ENCODE measurements at places on chromosomes 16 and 17.

DNA sequence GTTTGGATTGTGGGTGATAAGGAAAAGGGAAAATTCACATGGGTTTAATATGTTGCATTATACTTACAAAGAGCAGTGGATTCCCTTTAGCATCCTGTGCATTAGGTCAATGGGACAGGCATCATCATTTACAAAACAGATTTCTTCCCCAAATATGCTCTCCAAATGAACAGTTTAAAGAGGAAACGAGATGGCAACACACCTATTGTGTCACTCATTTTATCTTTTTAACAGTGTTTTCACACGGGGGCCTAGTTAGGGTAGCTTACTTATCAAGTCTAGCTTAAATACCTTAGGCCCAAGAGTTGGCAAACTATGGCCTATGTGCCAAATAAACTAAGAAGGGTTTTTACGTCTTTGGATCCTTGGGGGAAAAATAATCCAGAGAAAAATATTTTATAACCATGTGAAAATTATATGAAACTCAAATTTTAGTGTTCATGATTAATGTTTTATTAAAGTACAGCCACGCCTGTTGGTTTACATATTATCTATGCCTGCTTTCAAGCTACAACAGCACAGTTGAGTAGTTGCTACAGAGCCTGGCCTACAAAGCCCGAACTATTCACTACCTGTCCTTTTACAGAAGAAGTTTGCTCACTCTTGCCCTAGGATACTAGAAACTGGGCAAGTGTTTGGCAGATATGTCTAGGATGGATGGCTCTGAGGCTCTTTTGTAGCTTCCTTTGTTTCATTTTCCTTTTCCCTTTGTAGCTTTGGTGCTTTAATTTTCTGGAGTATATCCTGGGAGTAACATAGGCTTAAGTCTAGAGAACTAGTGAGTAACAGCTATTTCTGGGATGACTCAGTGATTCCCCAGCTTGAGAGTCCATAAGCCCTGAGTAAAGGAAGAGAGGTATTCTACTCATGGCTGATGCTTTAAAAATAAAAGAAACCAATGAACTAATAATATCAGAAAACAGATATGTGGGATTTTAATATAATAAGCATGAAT, 12.4 kb downstream of the NUP93 start:
- DNase-seq, result no peak

- DNase-seq, result no peak
Measured at GRCh38 chr17:64133546-64134215, 3.7 kb upstream of the ERN1 start.

DNA sequence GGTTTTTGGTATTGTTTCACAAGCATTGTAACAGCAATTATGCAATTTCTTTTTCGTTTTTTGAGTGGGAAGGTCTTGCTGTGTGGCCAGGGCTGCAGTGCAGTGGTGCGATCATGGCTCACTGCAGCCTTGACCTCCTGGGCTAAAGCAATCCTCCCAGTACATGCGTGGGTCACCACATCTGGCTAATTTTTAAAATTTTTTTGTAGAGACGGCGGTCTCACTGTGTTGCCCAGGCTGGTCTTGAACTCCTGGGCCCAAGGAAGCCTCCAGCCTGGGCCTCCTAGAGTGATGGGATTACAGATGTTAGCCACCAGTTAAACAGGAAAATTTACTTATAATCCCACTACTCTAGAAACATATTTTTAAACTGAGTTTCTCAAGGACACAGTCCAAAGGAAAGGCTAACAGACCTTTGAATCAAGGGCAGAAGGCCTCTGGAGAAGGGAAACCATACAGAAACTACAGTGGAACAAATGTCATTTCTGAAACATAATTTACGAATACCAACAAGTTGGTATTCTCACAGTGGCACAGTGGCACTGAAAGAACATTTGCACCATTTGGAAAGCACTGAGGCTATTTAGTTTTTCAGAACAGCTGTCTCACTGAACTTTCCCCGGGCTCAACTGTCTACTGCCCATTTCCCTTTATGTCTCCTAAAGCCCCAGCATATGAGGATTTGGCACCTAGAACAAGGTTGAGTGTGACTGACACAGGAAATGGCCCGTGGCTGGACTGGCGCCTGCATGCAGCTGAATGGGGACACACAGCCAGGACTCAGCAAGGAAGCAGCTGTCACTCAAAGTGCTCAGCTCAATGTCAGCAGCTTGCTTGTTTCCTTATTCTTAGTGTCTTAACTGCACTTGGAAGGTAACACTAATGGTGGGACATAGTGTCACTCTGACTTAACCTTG, 2.8 kb upstream of the PRKAR1A start:
- DNase-seq, result no peak

DNA sequence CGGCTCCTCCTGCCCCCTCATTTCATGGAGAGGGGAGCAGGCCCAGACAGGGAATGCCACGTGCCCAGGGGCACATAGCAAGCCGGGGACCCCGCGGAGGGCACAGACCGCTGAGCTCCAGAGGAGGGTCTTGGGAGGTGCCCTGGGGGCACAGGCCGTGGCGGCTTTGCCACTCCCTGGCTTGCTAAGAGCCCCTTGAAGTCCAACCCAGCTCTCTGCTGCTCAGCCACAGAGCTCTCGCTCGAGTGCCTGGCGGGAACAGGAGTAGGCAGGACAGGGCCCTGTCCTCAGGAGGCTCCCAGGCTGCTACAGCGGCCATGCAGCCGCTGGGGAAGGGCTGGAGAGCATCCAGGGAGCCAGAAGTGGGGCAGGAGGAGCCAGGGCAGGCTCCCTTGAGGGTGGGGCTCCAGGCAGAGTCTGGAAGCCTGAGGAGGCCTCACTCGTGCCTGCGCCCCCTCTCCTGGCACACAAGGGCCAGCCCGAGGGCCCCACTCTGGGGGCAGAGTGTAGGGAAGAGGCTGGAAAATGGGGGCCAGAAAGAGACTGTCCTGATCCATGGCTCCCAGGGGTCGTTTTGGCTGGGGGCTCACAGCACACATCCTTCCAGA, 4.4 kb upstream of the RAB26 start:
- DNase-seq, result no peak

DNA sequence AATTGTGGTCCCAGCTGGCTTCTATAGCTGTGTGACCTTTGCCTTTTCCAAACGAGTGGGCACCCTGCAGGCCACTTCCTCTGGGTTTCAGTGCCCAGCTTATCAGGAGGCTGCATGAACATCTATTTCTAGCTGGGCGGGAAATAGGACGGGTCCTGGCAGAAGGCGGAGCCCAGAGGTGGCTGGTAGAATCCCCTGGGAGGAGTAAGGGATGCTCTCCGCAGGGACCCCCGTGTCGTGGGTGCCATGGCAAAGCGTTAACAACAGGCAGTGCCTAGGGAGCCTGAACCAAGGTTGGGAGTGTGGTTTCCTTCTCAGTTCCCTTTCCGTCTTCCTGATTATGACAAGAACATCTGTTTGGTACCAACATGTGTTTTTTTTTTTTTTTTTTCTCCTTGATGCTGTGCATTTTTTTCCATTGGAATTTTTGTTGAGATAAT, 58.2 kb downstream of the PLCG2 start:
- DNase-seq, result no peak

GRCh38 chr17:21419299-21420239, 43.4 kb downstream of the KCNJ12 start:
- no peak for DNase-seq

DNA sequence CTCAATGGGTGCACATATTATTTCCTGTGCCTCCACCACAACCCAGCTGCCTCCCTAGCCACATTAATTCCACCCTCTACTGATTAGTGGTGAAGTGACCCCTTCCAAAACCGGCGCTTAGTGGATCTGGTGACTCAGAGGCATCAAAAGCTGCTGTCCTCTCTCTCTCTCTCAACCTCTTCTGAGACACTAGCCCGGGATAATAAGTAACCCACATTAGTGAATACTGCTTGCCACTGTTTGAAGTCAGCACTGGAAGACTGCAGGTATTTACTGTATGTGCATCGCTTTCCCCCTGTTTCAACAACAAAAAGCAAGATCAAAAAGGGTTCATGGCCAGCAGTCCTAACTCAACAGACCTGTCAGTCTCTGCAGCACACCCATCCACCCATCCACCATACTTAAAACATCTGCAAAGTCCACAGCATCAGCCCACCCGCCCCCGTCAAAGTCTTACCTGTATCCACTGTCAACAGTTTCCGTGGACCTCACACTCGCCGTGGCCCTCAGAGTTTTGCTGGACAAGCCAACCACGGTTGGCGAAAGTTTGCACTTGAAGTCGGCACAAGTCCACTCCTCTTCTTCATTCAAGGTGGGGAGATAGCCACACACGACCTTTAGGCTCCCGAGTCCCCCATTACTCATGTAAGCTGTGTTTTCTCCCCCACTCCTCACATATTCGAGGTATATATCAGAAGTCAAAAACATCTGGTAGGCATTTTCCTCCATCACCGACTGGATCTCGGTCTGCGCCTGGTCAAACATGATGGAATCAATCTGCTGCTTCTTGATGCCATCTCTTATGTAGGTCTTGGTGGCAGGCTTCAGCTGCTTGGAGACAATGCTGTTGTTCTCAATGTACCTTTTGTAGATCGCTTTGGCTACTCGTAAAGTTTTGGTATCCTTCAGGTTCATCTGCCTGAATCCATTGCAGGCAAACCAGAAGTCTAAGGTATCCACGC, 3.8 kb downstream of the AXIN2 start:
- no peak for DNase-seq

GRCh38 chr17:76553178-76553908, 13.5 kb downstream of the PRCD start:
- no peak for DNase-seq

DNA sequence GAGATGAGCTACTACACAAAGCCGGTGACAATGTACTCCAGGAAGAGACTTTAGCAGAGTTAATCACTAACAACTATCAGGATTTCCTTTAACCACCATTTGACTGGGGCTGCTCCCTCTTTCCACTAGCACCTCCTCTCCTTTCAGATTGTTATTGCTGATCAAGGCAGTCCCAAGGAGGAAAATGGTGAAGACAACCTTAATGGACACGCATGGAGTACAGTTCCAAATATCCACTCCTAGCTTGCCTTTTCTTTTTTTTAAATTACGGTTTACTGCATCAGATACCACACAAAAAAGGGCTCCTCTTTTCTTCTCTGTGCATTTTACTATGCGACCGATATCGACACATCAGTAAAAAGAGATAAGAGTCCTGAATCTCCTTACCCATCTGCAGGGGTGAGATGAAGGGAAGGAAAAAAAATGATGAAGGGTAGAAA, 30.9 kb downstream of the FAM222B start:
- no peak for DNase-seq

DNA sequence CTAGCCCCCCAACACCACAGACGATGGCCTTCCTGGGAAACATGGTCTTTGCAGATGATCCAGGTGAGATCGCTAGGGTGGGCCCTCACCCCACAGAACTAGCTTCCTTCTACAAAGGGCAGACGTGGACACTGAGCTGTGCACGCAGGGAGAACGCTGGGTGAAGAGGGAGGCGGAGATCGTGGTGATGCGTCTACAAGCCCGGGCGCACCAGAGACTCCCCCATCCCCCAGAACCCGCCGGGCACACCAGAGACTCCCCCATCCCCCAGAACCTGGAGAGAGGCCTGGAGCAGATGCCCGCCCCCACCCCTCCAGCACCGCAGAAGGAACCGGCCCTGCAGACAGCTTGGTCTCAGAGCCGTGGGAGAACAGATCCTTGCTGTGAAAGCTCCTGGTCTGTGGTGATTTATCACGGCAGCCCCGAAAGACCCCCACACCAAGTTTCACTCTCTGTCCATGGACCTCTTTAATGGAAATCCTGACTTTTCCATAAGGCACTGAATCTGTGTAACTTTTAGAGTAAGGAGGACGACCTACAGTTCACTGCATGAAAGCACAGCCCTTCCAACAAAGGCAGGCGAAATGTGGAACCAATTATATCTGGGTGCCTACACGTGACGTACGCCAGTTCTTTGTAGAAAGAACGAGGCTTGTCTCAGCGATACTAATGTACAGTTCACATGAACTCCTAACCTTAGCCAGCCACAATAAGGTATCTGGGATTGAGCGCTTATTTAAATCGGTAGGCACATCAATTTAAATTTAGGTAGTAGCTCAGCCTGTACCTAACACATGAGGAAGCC, 88.5 kb downstream of the ANKRD11 start:
- DNase-seq, result no peak

DNA sequence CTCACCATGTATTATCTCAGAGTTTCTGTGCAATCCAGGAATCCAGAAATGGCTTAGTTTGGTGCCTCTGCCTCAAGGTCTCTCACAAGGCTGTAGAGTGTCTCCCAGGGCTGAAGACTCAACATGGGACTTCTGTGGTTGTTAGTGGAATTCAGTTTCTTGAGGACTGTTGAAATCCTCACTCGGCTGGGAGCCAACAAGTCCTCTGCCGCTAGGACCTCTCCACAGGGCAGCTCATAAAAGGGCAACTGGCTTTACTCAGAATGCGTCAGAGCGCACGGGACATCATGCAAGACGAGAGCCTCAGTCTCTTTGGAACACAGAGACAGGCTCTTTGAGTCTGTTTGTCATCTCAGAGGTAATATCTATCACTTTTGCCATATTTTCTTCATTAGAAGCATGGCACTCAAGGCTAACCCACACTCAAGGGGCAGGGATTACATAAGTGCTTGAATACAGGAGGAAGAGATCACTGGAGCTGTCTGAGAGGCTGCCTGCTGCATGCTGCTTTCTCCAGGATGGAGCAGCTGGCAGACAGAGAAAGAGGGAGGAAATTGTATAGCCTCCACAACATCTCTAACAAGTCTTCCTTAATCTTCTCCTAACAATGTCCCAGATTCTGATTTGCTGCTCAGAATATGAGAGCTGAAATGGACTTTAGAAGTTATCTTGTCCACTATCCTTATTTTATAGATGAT, 97.5 kb upstream of the ASIC2 start:
- no peak for DNase-seq

GRCh38 chr16:54431041-54431996, 144.7 kb upstream of the IRX3 start:
- DNase-seq, result no peak

DNA sequence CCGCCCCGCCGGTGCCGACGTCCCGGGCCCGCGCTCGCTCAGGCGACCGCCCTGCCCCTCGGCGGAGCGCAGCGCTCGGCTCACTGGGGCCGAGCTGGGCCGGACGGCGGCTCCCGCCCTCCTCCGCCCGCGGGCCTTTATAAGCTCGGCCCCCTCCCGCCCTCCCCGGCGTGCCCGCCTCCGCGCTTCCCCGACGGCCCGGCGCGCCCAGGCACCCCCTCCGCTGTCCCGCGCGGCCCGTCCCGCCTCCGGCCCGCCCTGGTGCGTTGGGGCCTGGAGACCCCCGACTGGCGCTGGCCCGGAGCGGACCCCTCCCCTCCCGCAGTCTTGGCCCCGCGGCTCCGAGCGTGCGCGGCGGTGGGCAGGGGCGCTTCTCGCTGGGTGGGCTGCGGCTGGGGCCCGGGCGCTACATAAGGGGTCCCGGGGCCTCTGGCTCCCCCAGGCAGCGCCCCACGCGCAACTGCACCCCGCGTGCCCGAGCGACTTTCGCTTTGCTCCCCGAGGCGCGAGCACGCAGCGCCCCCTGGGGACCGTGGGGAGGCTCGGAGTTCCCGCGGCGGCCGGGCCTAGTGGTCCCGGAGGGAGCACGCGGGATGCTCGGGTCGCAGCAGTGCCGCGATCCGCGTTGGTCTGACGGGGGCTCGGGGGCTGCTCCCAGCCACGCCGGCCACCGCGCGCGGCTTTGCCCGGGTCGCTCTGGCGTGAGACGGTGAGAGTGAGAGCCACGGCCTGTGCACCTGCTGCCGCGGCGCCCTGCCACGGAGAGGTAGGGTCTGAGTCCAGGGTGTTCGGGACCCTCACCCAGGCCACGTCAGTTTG, at the start of gene PIEZO1:
Gene PIEZO1, minus strand, starts transcription at position 115 of the 819 bp plus-strand sequence. CDS start 256 bp downstream, outside the sequence.
- DNase-seq, result peak; percentile 69

GRCh38 chr16:89319886-89320781, 102.6 kb downstream of the ZNF778 start:
- no peak for DNase-seq
